ENCODE measurements at places on chromosomes 5 and 9.

GRCh38 chr5:142006363-142007236, 6.2 kb downstream of the GNPDA1 start:
- no peak for DNase-seq

DNA sequence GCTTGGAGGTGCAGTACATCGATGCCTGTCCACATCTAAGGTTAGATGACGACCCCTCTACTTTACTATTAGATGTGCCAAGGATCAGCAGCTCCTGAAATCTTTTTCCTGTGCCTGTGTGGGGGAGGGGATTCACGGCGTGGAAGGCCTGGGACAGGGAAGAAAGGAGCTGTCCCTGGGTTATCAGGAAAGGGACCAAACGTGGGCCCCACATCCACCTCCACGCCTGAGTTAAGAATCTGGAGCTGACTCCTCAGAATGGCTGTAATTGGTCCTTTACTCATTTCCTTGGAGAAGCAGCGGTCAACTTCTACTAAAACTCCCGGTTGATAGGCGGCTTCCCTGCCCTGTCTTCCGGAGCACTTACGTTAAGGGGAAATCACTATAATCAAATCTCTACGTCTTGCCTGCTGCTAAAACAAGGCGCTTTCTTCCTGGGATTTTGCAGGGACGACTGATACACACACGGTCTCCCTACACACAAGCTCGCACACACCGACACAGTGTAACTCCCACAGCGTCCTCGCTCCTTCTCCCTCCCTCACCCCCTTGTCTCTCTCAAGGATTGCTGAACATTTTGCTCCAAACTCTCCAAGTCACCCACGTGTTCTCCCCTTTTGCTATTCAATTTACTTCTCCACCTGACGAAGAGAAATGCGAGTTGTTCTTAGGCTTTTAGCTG, 1.4 kb downstream of the PDE4D start:
- DNase-seq: no peak

DNA sequence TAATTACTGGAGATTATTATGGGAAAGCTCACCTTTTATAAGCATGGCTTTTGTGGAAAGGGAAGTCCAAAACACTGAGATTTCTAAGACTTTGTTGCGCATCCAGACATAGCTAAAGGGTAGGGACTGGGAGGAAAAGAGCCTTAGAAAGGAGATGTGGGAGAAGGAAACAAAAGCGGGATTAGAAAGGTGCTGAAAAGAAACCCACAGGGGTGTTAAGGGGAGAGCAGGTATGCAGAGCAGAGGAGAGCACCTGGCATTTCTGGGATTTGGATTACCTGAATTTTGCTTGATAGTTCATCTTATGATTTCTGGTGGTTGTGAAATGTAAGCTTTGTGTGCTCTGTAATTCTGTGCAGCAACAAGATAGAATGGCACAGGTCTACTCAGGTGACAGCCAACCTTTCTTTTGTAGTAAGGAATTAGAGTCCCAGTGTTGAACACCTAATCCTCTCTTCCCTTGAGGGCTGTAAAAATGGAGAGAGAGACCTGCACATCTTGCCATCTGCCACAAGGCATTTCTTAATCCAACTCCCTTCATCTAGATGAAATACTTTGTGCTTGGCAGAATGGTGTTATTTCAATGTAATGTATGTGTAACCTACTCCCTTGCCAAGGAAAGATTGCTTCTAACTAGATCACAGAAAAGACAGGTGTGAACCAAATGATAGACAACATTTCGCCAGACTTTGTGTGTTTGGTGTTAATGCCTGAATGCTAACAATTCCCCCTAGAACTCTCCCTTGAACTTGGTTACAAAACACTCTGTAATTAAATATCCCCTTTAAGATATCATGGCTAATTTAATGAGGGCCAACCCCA, 47.4 kb downstream of the ATPSCKMT start:
- DNase-seq: no peak

GRCh38 chr9:121059998-121060636, 10.0 kb upstream of the C5 start:
- peak; percentile 81 for DNase-seq

DNA sequence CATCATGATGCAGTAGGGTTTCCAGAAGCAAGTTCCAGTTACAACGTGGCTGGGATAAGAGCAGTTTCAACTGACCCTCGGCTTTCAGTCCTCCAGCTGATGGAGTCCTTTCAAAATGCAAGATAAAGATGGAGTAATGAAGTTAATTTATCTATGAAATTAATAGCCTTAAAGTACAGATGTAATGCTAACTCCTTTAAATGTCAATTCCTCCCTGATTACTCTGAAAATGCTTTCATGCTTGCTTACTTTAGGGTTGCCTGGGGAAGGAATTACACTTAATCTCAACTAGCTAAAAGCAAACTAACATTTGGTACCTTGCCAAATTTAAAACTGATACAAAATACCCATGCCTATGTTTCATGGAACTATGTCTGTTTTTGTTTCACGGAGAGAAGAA, 178.4 kb downstream of the KIAA0825 start:
- no peak for DNase-seq

DNA sequence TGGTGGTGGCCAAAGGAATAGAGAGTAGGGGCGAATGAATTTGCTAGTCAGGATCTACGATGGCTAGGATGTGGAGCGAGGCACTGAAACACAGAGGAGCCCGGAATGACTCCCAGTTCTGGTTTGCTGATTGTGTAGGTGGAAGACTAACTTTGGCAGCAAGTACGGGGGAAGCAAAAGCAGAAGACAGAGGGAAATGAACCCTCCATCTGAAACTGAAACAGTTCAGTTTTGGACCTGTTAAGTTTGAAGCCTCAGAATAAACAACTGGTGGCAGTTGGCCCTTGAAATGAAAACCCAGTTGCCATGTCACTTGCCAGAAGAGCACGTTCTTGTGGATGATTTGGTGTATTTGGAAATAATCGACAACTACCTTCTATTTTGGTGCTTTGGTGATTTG, 15.4 kb upstream of the SMIM15 start:
- no peak for DNase-seq

DNA sequence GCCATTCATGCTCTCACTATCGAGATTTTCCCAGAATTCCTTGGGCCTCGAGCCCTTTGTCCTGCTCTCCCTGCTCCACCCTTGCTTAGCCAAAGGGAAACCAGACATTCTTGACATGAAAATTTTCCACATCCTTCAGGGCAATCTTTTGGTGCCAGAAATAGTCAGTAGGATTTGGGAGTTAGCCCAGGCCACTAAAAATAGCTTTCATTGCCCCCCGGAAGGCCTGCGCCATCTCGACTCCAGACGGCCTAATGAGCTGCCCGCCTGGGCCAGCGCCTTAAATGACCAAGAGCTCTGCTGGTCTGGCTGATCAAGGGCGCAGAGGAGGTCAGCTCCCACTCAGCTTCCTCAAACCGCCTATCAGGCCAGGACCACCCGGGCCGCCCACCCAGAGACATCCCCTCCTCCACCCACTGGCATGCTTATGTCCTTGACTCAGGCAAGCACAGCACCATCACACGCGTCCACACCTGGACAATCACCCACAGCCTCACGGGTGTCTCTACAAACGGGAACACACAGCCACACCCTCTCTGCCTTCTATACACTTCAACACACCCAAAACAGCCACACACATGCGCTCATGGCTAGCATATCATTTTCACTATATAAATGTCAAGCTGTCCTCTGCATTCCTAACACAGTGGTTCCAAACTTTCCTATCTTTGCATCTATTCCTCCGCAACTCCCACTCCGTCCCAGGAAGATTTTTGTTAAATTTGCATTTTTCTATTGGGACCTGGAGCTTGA, 20.9 kb downstream of the DUSP1 start:
- DNase-seq: no peak

GRCh38 chr5:54002779-54003178, 307.6 kb downstream of the ARL15 start:
- no peak for DNase-seq

GRCh38 chr9:133132174-133132573, 11.1 kb upstream of the RALGDS start:
- no peak for DNase-seq

GRCh38 chr9:126587187-126588185, 26.2 kb upstream of the LMX1B start:
- DNase-seq: no peak

GRCh38 chr9:4118666-4119065, 181.2 kb downstream of the GLIS3 start:
- DNase-seq: no peak

- no peak for DNase-seq
These were observed 729 bp upstream of the HAND1 start for GRCh38 chr5:154478752-154479159.

DNA sequence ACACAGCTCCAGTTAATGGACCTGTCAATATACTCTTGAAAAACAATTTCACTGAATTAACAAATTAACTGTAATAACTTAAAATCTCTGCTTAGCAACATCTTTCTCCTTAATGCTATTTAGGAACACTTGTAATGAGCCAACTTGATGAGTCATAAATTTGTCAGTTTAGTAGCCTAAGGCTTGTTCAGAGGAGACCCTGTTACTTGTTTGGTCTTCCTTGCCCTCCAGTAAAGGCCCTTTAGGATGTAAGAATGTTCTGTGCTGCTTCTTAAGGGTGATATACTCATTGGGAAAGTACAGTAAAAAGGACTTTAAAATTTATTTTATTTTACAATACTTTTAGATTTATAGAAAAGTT, 11.4 kb upstream of the MATR3 start:
- DNase-seq: no peak

DNA sequence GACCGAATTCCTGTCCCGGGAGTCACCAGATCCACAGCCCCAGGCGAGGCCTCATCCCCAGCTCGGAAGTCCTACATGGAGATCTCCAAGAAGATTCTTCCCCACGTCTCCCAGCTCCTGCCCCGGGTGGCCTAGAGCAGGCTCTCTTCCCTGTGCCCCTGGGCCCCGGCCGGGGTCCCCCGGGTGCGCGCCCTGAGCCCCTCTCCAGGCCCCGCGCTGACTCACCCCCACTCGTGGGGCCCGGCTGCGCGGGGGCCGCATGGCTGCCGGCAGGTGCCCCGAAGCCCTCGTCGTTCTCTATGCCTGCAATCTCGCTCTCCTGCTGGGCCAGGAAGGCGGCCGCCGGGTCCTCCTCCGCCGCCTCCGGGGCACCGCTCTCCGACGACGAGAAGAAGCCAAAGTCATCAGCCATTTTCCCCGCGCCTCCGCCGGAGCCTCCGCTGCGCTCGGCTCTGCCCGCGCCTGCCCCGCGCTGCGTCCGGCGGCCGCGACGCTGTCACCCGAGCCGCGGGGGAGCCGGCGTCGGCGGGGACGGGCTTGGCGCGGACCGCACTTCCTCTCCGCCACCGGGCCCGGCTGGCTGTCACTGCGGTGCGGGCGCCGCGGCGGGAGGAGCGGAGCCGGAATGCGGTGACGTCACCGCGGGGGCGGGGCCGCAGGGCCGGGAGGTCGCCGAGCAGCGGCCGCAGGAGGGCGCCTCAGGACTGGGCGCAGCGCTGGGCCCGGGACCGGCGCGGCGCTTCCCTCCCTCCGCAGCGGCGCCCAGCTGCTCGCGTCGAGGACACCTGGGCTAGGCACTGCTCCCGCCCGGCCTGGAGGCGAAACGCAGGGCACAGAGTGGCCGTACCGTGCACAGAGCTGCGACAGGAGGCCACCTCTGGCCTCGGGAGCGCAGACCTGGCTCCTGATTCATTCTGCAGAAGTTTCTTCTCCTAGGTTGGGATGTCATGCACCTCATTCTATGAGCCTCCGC, at the start of gene CLTB:
CLTB (minus strand) TSS at position 588 of the 973 bp plus-strand sequence; CDS start at position 412, 176 bp downstream.
- peak; percentile 88 for DNase-seq

- DNase-seq: no peak
These were observed 10.7 kb upstream of the SPARC start for GRCh38 chr5:151697452-151697851.

DNA sequence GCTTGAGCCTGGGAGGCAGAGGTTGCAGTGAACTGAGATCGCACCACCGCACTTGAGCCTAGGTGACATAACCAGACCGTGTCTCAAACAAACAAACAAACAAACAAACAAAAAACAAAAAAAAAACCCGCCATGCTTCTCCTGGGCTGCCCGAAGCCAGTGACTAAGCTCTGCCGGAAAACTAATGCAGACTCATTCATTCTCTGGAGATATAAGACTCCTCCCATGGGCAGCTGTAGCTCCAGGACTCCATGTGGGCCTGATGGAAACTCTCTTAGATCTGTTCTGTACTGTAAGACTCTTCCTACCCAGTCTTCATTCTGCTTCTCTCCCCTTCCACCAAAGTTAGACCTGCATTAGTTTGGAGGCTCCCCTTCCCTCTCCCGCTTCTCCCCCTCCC, 11.1 kb downstream of the GLDC start:
- no peak for DNase-seq

DNA sequence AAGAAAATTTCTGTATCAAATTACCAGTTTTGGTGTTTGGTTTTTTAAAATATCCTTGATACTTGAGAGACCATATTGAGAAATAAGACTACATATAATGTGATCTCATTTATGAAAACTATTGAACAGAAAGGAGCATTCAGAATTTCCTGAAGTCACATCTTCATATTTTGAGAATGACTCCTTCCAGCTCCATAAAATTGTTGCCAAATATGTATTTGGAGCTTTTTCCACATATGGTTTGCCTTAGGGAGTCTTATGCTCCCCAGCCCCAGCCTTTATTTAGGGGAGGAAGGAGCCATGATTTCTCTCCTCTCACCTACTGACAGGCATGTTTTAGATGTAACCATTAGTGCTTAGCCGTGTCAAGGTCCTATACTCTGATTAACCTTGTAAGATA, 51.1 kb downstream of the GCNT1 start:
- no peak for DNase-seq

DNA sequence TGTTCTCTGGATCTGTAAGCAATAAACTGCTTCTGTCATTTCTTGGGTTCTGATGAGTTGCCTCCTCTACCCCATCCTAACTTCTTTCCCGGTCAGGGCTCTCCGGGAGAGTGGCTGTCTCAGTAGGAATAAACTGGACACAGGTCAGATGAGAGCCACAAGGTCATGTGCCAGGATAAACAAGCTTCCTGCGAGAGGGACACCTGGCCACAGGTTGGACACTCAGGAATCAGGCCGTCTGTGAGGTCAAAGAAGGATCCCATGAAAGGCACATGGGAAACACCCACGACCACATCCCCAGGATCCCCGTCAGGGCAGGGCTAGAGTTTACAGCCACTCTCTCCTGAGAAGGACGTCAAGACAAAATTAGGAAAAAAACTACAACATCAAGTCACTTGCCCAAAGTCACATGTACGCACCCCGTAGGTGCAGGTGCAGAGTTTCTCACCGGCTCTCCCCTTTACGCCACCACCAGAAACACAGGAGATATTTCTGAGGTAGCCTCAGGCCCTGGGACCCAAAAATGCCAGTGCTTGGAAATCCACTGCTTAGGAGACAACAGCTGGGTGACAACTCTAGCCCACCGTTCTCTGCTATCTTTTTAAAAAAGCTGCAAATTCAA, 28.7 kb downstream of the CCT5 start:
- no peak for DNase-seq

- peak; percentile 82 for DNase-seq
These were observed 43.6 kb downstream of the ROPN1L start for GRCh38 chr5:10485142-10485795.
